ENCODE measurements at places on chromosomes 6 and 20.

DNA sequence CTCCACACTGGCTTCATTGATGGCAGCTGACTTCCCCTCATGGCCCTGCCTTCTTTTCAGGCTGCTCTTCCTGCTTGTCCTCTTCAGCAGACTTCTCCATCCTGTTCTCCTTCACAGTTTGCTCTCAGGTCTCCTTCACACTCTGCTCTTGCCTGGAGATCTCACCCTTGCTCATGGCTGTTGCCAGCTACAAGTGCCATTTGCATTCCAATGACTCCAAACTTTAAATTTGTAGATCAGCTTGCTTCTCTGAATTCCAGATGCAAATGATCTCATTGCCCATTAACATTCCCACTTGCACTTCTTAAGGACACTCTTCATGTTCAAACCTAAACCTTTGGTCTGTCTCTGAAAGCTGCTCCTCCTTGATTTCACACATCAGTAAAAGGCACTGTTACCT lies 343.0 kb downstream of the QKI start:
- no peak for DNase-seq

DNA sequence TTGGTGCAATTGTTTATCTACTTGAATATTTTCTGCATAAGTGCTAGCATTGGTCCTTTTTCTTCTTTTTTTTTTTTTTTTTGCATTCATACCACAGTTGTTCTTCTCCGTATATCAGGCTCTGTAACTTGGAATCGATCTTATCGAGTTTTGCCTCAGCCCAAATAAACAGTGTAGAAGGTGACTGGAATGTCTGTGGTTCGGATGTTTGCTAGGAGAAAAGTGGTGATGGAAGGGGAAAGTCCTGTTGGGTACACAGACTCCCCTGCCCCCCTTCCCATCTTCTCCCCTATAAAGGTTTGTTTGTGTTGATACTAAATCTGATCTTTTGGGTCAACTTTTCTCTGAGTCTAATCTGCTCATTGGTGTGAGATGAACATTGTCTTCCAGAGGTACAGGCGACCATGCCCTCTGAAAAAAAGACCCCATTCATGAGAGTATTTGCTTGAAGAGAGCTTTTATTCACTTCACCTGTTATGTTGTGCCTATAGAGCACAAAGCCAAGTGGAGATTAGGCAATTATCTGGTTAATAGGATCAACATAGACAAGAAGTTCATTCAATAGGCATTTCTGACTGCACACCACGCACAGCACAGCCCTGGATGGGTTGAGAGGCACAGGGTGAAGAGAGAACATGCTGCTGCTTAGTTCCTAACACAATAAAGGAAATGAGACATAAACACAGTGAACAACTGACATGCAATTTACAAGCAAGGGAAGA lies 620.0 kb downstream of the PKHD1 start:
- DNase-seq = no peak

DNA sequence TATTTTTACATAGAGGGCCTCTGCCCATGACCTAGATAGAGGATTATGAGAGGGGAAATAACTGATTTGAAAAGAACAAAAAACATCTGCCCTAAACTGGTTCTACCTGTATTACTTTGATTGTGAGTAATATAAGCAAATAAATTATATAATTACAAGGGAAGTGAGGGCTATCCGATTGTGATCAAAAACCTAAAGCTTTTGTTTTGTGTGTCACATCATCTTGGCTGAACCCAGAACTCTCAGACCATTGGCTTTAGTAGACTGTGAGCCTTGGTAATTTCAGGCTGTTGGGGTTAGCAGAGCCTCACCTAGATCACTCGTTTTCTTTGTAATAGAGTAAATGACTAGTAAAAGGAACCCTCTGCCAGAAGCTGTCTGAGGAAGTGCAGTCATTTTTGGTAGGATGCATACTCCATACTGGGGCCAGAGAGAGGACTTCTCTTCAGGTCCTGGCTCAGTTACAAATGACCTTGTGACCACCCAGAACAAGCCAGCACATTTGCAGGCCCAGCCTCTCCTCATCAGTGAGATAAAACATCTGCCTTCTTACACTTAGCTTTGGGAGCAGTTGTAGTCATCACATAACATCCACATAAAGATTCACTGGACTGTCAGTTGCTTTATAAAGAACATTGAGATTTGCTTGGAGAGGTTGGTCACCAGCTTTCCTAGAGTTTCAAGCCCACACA lies 13.5 kb downstream of the STK35 start:
- DNase-seq = no peak

DNA sequence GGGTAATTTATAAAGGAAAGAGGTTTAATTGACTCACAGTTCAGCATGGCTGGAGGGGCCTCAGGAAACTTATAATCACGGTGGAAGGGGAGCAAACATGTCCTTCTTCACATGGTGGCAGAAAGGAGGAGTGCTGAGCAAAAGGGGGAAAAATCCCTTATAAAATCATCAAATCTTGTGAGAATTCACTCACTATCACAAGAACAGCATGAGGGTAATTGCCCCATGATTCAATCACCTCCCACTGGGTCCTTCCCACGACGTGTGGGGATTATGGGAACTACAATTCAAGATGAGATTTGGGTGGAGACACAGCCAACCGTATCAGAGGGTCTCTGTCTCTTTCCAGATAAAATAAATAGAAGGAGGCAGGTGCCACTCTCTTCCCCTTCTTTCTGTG lies 48.7 kb downstream of the TNFAIP3 start:
- no peak for DNase-seq

DNA sequence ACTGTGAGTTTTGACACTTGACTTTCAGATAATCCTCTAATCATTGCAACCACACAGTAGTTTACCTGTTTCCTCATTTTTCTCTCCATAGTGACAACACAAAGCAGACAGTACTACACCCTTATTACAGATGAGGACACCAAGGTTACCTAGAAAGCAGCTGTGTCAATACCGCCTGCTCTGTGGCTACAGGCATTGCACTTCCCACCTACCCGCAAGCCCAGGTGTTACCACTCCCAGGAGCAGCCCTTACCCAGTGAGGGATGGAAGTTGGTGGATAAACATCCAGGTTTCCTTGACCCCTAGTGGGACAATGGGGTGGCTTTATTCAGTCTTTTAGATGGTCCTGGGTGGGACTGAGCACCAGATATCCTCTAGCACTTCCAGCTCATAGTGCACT lies 503.6 kb downstream of the PTPRT start:
- DNase-seq = no peak

DNA sequence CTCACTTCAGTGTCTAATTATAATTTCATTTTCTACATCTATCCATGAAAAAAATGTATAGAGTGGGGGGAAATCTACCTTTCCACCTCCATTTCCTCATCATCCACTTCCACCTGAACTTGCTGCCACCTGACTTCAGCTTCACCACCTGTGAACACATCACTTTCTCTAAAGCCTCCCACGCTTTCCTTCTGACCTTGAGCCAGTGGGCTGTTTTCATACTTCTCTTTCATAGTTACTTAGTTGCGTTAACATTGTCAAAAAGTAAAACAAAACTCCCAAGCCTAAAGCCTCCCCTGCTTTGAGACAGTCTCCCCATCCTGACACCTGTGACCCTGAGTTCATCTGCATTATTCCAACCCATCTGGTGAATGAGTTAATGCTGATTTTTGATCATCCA lies 47.3 kb downstream of the KLHL31 start:
- DNase-seq = no peak

DNA sequence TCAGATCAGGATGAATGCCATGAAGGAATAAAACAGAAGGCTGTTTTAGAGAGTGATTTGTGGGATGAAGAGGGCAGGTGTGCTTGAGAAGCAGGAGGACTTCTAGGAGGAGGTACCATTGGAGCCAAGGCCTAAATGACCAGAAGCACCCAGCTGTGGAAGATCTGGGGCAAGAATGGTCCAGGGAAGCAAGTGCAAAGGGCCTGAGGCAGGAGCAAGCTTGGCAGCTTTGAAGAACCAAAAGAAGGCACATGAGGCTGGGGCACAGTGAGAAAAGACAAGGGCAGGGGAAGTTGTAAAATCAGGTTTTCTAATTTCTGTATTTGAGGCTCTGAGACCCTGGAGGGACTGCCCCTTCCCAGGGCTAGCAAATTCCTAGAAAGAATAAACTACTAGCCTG lies 9.8 kb downstream of the SLC13A3 start:
- DNase-seq = no peak

Measured in activated CD4-positive, alpha-beta T cell treated with anti-CD3 and anti-CD28 coated beads for 1 hour (primary cell).